ENCODE measurements at places on chromosomes 5 and 9.

DNA sequence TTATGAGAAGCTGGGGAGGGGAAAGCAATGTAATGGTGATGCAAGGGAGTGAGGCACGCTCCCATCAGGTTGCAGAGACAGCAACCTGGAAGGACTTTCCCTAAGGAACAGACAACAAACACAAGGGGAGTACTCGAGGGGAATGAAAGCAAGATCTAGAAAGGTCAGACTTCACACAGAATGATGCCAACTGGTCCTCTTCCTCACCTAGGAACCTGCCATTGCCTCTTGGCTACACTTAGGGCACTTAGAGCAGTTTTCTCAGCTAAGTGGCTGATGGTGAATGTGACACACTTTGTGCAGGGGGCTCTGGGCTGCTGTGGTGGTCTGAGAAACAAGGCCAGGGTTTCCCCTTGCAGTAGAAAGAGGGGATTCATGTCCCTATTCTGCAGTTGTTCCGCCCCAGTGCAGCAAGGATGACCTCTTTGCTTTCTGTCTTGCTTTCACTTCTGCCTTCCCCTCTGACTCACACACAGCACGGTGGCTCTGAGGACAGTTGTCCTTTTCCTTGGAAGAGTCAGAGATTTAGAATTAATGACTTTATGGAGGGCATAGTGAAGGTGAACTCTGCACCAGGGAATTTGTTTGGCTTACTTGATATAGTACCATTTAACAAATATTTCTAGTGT lies 394.0 kb upstream of the KLF4 start:
- DNase-seq = no peak

- no peak for DNase-seq
Observed at GRCh38 chr9:112180387-112180881, 5.3 kb upstream of the SUSD1 start.

DNA sequence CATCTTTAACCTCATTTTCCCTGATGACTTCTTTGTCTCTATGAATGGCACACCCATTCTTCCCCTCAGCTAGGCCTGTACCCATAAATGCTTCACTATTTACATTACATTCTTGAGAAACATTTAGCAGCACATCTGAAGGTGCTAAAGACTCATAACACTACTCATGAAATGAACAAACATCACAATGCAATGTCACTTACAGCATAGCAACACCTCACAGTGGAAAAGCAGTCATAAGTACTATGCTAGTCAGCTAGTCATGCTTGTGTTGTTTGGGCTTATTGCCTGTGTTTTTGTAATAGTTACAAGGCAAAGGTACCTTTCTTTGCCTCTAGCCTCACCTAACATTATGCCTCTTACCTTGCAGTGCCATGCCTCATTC lies 228.9 kb downstream of the KIAA0825 start:
- no peak for DNase-seq

GRCh38 chr5:172111852-172112225 lies 76.2 kb downstream of the STK10 start:
- no peak for DNase-seq

GRCh38 chr5:163503106-163504078 lies 2.0 kb upstream of the MAT2B start:
- no peak for DNase-seq

GRCh38 chr9:134546746-134547145 lies 94.9 kb upstream of the COL5A1 start:
- DNase-seq = peak; percentile 59

GRCh38 chr5:174559141-174559540 lies 165.2 kb upstream of the MSX2 start:
- DNase-seq = no peak

DNA sequence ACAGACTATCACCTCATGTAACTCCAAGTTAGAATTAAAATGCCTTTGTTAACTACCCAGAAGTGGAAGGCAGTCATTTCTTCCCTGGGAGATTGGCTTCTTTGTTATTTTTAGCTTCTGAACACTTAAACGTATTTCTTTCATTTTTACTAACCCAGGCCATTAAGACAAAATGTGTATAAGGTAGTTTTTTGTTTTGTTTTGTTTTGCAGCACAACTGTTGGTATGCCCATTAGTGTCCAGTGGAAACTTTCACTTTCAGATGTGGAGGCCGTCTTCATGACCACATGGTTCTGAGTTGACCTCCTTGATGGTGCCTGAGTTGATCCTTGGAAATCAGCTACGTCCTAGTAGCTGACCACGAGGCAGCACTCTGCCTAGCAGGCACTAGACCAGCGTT lies 264.6 kb upstream of the ZNF608 start:
- DNase-seq = no peak

GRCh38 chr9:99451112-99451606 lies 229.1 kb downstream of the SEC61B start:
- no peak for DNase-seq

DNA sequence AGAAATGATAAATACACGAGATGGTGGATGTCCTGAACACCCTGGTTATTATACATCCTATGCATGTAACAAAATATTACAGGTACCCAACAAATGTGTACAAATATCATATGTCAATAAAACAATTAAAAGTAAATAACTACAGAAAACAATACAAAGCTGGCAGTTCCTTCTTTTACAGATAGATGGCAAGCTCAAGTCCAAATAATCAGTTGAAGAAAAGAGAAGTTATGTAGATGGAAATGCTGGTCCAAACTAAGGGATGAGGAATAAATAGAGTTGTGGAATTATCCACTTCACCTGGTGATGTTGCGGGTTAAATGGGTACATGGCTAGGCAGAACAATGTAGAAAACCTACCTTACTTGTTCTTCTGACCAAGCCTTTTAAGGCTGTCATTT lies 79.4 kb downstream of the PALM2AKAP2 start:
- no peak for DNase-seq

DNA sequence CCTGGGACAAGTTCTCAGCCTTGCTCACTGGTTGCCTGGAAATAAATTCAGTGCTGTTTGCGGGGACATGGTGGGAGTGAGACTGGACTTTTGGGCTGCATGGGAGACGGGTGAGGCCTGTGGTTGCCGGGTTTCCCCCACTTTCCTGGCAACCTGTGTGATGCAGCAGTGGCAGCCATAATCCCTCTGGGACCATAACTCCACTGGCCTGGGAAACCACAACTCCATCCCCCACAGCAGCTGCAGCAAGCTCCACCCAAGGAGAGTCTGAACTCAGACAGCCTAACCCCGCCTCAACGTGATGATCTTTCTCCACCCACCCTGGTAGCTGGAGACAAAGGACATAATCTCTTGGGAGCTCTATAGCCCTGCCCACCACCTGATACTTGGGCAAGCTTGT lies 349.9 kb downstream of the PIK3R1 start:
- DNase-seq = peak; percentile 27

- DNase-seq = no peak
Observed at GRCh38 chr5:141733198-141733597, 51.2 kb upstream of the ARAP3 start.

GRCh38 chr5:7072188-7072587 lies 323.8 kb upstream of the ADCY2 start:
- no peak for DNase-seq

DNA sequence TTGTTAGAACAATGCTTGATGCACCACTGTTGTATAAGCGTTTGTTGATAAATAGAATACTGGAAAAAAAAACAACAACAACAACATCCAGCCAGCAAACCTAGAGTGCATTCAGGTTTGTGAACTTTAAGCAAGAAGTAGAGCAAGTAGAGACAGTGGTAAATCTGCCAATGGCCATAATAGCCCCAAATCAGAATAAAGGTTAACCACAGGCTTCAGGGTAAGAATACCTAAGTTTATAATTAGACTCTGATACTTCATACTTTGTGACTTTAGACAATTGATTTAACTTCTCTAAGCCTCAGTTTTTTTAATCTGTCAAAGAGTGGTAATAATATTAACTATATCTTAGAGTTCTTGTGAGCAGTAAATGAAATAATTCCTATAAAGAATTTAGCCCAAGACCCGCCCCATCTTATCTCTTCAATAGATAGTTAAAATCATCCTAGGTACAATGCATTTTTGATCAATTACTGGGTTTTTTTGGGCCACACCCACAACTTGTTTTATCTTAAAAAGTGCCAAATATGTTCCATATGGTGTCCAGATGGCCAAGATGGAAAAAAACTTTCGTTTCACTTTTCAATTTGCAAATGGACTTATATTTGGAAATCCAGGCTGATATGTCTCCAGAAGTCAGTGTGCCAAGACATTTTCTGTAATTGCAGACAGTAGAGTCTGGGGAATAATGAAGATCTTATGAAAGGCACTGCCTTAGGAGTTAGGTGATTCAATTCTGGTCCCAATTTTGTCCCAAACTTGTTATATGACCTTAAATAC lies 24.5 kb upstream of the DPYSL3 start:
- no peak for DNase-seq

- DNase-seq = no peak
Observed at GRCh38 chr9:29717631-29718030, 2144.3 kb upstream of the C9orf72 start.

DNA sequence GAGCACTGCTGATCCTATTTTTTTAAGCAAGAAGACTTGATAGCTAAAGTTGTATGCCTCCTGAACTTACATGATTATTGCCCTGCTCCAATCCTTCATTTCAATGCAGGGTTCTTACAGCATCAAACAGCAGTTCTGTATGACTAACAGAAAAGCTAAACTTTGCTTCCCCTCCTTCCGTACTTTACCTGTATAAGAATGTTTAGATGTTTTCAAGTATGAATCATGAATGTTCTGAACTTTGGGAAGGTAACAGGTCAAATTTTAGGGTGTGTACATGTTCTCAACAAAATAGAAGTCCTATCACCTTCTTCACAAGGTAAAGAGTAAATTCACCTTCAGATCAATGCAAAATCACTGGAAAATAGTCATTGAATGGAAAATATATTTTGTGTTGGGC lies 972.6 kb upstream of the SEMA6A start:
- no peak for DNase-seq

DNA sequence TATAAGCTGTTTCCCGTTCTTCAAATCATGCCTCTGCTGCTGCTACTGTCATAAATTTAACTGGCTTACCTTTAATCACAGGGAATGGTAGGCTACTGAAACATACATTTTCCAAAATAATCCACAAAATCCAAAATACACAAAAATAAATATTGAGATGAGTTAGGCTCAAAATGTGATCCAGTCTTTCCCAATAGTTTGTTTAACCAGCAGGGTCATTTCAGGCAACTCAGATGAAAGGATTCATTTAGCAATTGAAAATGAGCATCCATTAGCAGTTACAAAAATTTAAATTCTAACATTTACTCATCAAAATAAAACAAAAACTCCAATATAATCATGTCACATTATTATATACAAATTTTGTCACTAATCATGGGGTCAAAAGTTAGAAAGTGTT lies 1015.6 kb upstream of the DMAC1 start:
- DNase-seq = no peak

DNA sequence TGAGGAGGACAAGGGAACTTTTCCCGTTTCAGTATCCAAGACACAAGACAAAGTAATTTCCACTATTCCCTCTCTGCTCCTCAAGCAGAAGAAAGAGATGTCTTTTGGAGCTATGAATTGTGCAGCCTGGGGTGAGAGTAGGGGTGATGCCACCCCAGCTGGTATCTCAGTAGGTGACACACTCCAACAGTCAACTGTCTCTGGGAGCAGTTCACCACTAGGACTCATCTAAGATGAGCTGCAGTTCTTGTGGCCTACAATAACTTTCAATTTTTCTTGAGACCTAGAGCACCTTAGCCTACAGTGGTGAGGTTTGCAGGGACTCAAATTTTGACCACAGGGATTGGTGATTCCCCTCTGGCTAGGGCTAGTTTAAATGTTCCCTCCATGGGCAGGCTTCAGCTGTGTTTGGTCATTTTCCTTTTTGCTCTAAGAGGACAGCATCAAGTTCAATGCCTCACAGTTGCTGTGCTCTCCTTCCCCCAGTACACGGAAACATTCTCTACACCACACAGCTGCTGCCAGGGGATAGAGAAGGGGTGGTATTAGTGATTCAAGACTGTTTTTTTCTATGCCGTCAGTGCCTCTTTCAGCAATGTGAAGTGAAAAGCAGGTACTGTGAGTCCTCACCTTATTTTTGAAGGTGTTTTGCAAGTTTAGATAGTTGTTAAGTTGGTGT lies 278.6 kb upstream of the RORB start:
- DNase-seq = no peak

DNA sequence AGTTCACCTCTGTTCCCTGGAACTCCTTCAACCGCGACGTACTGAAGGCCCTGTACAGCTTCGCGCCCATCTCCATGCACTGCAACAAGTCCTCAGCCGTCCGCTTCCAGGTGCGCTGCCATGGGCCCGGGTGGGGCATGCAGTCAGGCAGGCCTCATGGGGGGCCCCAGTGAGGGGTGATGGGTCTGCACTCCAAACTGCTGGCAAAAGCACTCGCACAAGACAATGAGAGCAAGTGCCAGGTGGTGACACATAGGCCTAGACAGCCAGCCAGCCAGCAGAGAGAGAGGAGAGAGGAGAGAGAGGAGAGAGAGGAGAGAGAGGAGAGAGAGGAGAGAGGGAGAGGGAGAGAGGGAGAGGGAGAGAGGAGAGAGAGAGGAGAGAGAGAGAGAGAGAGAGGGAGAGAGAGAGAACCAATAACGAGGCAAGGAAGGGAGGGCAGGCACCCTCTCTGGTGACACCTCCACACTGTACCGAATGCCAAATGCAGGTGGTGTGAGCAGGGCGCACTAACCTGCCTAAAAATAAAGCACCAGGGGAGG lies 21.0 kb downstream of the DBH start:
- peak; percentile 60 for DNase-seq

DNA sequence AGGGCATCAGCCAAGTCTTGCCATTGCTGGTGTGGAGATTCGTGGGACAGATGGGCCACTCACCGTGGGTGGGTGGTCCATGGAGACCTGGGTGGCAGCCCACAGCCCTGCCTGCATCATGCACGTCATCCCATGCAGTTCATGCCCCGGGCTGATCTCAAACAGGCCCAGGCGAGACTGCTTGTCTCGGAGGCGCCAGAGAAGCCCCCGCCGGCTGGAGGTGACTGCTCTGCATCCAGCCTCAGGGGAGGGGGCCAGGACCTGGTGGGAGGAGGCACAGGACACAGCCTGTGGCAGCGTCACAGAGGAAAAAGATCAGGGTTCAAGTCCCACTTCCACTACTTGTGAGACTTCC lies 975 bp downstream of the PIP5KL1 start:
- DNase-seq = no peak

DNA sequence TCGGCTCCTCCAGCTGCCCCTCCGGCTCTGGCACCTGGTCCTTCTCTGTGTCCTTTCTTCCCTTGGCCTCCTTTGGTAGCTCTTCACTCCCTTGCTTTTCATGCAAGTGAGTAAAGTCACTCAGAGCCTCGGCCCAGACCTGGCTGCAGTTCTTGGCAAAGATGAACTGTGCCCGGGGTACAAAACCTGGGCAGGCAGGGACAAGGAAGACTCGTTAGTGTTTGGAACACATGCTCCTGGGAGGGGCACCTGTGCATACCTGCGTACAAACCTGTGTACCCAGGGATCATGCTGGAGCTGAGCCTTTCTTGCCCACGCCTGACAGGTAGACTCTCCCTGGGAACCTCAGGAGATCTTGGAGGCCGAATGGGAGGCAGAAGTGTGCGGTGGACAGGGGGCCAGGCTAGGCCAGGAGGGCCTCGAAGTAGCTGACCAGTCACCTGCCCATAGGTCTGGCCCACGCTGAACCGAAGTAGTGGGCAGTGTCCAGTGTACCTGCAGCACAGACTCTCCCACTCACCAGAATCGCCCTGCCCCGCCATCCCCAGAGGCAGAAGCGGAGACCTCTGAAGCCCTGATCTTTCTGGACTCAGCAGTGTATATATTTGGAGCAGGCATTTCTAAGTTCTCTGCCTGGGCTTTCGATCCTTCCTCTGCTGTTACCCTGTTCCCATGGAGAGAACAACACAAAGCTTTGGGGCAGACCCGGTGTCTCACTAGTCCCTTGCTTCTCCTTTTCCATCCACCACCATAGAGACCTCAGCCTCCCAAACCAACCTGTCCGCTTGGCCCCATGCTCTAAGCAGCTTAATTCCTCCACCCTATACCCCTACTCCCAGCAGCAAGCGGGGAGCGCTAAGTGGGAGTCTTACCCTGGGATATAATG lies 41.9 kb upstream of the TESK1 start:
- DNase-seq = no peak
